ENCODE measurements at places on chromosomes 11 and 22.

- DNase-seq: no peak
These were observed 104.9 kb downstream of the ADAMTS15 start for GRCh38 chr11:130553306-130553705.

GRCh38 chr22:50704510-50705218 lies 32.0 kb downstream of the SHANK3 start:
- DNase-seq: peak; percentile 2

GRCh38 chr11:76169473-76169896 lies 36.8 kb downstream of the WNT11 start:
- no peak for DNase-seq

GRCh38 chr11:76660533-76661305 lies 9.8 kb downstream of the LRRC32 start:
- peak; percentile 11 for DNase-seq

DNA sequence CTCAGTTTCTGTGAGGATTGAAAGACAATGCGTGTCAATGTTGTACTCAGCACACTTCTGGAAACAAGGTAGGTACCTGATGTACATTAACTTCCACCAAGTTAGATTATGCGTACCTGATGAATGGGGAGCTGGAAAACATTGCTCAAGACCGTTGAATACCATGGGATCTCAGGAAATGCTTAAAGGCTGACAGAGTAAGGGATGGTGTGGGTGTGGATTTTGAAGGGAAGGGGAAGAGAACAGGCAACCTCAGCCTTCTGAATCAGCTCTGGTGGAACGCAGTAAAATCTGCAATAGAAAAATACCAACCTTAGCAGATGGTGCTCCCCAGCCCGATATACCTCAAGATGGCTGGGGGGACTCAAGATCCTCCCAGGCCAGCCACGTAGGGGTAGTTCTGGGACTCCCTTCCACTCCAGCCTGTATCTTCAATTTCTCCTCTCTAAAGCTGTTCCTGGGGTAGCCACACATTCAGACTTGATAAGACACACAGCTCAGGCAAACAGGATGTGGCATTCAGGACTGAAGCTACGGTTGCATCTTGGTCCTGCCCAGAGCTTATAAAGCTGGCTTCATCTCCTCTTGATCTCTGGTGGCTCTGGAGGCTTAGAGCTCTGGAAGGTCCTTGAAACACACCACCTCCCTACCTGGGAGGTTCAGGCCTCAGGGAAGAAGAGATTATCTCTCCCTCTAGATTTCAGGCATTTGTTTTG lies 111.8 kb downstream of the CTNND1 start:
- DNase-seq: no peak

DNA sequence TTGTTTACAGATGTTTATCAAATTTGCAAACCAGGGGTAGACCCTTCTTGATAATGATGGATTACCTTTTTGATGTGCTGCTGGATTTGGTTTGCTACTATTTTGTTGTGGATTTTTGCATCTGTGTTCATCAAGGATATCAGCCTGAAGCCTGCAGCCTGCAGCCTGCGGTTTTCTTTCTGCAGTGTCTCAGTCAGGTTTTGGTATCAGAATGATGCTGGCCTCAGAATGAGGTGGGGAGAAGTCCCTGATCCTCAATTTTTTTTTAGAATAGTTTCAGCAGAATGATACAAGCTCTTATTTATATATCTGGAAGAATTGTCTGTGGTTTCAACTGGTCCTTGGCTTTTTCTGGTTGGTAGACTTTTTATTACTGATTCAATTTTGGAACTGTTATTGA lies 19.7 kb upstream of the RAB38 start:
- DNase-seq: no peak

DNA sequence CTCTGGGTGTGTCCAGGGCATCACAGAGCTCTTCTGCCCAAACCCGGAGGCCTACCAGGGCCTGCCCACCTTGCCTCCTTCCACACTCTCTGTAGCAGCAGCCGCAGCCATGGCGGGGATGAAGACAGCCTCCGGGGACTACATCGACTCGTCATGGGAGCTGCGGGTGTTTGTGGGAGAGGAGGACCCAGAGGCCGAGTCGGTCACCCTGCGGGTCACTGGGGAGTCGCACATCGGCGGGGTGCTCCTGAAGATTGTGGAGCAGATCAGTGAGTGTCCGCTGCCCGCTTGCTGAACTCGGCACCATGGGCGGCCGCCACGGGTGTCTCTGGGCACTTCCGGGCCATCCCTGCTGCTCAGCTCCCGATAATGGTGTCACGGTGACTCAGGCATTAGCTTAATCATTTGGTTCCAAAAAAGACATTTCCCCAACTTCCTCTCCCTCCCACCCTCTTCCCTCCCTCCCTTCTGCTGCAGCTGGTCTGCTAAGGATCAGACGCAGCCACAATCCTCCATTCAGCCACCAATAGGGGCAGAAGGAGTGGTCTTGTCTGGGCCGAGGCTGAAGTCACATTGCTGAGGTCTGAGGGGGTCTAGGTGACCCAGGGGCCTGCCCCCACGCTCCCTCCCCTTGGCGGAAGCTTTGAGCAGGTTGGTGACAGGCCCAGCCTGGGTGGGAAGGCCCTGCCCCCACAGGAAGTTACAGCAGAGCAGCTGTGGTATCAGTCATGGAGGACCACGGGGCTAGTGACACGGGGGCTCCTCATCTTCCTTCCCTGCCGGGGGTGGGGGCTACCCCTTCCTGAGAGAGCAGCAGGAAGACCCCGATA lies 950 bp downstream of the FERMT3 start:
- DNase-seq: peak; percentile 51

DNA sequence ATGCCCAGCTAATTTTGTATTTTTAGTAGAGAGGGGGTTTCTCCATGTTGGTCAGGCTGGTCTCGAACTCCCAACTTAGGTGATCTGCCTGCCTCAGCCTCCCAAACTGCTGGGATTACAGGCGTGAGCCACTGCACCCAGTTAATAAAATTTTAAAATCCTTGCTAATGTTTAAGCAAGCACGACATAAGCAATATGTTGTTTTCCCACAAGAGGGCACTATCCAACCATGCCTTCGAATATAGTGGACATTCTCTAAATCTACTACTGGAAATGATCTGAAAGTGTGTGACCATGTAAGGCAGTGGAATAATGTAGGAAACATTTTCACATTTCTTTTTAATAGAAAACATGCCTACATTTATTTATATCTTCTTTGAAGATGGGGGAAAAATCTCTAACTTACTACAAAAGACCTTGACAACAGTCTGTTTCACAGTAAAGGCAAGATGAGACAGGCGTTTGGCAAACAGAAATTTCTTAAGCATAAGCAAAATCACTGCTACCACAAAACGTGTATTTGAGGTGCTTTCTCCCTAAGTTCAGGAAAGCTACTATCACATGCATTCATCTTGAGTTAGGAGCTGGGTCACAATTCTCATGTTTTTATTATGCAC lies 38.2 kb downstream of the PITPNB start:
- no peak for DNase-seq

- DNase-seq: no peak
These were observed 54.8 kb downstream of the DENND5A start for GRCh38 chr11:9210224-9210921.

DNA sequence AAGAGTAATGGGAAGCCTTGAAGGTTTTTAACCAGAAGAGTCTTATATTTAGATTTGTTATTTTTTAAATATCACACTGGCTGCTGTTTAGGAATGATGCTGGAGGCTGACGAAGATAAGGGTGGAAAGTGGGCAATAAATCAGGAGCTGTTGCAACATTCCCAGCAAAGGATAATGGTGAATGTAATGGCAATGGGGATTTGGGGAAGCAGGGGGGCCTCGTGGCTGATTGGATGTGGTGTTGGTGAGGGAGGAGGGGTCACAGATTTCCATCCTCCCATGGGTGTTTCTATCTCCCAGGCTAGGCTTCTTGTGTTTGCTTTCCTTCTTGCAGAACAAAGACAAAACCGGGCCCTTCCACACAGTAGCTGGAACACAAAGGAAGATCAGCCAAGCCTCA lies 80.8 kb downstream of the PIWIL4 start:
- DNase-seq: no peak
